ENCODE measurements at places on chromosomes 2 and 18.
A peak's percentile ranks its signal among the peaks of the same experiment; 100 is the strongest.

DNA sequence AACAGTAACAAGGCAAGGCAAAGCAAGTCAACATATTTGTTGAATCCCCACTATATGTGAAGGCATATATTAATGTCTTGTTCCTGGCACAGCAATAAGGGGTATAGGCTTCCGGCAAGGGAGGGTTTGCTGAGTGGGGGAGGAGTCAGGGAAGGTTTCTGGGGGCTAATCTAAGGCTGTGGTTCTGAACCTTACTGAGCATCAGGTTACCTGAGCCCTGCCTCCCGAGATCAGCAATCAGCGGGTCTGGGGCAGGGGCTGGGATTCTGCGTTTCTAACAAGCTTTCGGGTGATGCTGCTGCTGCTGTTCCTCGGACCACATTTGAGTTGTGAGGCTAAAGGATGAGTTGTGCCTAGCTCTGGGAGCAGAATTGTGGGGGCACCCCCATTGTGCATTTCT is 401.7 kb upstream of the SPRED2 start:
- DNase-seq: no peak

GRCh38 chr2:231041061-231041689 is 3.9 kb downstream of the C2orf72 start:
- no peak for DNase-seq

DNA sequence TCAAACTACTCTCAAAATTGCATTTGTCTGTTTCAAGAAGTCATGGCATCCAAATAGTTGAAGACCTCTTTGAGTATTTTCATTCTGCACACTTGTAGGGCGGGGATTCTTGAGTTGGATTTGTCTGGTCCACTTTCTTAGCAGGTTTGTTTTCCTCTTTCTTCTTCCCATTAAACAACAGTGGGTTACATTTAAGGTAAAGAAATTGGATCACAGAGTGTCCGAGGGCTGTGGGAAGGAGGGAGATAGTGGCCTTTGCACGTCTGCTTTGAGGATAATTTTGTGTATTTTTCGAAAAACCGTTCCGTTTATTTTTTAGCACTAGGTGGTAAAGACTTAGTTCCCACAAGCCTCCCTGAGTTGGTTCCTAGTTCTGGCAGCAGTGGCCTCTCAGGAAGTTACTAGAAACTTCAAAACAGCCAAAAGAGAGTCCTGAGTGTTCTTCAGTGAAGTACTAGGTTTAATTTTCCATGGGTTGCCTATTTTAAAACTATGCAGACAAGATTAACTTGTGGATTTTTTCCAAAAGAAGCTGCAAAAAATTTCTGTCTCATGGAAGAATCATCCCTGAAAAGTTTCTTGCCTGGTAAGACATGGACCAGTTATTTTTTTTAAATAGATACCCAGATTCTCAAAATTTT is 107.9 kb downstream of the CDC42EP3 start:
- no peak for DNase-seq

- DNase-seq: no peak
These were observed 83.7 kb upstream of the UBXN4 start for GRCh38 chr2:135657806-135658582.

DNA sequence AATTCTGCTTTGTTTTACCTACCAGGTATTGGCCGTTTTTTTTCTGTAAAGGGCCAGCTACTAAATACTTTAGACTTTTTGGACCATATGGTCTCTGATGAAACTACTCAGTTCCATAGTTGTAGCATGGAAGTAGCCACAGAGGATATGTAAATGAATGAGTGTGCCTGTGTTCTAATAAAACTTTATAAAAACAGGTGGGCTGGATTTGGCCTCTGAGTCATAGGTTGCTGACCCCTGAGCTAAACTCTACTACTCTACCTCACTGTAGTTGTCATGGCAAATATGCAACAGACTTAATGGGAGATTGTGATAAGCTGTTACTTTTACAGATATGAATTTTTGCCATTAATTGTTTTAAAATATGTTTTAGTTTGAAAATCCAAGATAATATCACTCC is 19.7 kb downstream of the CLIP4 start:
- no peak for DNase-seq

DNA sequence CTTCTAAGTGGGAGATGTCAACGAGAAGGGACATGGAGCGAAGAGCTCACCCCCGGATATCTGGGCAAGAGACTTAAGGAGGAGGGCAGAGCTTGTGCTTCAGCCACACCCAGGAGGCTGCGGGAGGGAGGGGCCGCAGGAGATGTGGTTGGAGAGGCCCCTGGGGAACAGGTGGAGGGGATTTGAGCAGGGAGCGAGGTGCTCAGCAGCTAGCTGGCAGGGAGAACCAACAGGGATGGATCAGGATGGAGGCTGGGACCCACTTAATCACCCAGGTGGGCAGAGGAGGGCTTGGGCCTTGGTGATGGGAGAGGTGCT is 78.3 kb downstream of the MBP start:
- no peak for DNase-seq

GRCh38 chr2:155643056-155643775 is 689.3 kb downstream of the NR4A2 start:
- DNase-seq: no peak

GRCh38 chr2:136183097-136183496 is 65.1 kb upstream of the CXCR4 start:
- no peak for DNase-seq

DNA sequence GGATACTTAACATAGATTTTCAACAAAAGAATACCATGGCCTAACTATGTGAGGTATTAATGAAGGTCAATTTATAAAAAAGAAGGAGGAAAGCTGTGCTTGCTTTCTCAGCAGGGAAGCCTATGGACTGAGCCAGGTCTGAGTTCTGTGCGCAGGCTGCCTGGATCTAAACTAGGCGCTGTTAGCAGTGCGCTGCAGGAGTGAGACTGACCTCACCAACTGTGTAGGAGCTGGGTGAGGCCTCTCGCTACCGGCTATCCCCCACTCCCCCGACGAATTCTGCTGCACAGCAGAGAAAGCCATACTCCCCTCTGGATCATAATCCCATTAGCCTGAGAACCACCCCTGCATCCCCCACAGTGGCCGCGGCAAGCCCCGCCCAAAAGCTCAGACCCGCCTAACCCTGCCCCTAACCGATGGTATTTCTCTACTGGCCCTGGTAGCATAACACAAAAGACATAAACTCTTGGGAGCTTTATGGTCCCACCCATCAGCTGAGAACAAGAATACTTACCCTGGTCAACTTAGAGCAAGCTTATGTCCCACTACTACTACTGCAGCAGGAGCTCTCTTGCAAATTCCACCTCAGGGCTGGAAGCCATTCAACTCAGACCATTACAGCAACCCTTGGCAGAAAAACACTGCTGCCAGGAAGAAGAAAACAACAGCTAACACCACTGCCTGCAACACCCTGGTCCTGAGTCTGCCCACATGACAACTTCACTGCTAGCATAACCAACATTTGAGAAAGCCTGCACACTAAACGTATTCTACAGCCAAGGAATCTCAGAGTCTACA is 28.0 kb downstream of the SULT1C2 start:
- DNase-seq: peak; percentile 24

- no peak for DNase-seq
These were observed 109.9 kb upstream of the CRIM1 start for GRCh38 chr2:36245651-36246050.

- no peak for DNase-seq
These were observed 17.7 kb upstream of the ERBB4 start for GRCh38 chr2:212556296-212556695.

DNA sequence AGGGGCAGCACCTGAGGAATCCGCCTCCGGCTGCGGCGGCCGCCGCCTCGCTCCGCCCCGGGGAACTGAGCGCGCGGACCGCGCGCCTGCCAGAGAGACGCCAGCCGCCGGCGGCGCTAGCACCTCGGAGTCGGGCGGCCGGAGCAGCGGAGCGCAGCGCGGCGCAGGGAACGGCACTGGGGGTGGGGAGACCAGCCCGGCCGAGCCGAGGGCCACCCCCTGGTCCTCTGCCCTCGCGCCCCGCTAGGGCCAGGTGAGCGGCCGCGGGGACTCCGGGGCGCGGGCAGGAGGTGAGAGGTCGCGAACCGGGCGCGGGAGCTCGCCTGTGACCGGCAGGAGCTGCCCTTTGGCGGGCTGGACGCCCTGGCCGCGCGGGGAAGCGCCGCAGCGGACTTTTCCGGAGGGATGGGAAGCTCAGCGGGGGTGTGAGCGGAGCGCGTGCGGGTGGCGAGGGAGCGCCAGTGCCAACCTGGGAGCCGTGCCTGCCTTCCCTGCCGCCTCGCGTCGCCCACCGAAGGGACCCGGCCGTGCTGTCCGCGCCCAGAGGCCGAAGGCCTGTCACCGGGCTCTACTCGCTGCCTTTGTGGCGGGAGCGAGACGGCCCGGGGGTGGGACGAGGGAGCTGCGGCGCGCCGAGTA is at the start of gene GREB1L:
TSS of gene GREB1L (plus strand) at position 92 of the 639 bp plus-strand sequence. CDS start 141,287 bp downstream, outside the sequence.
- peak; percentile 74 for DNase-seq

DNA sequence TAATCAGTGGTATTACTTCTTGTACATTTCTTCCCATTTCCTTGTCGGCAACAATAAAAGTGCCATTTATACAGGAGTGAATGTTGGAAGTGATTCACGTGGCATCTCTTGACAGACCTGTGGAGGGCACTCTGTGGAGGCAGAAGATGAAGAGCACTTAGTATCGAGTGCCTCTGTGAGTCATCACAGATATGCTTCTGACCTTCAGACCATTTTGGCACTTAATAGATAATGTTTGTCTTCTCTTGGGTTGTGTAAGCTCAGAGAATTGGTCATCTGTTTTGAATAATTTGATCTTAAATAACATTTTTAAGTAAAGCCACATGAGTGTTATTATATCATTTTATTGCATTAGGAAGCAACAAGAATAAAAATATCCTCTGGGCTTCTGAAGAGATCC is 305.5 kb downstream of the PTPRM start:
- no peak for DNase-seq

GRCh38 chr18:79326413-79327198 is 69.1 kb upstream of the NFATC1 start:
- DNase-seq: no peak

- DNase-seq: no peak
These were observed 152.2 kb downstream of the SMAD7 start for GRCh38 chr18:48798334-48799245.

DNA sequence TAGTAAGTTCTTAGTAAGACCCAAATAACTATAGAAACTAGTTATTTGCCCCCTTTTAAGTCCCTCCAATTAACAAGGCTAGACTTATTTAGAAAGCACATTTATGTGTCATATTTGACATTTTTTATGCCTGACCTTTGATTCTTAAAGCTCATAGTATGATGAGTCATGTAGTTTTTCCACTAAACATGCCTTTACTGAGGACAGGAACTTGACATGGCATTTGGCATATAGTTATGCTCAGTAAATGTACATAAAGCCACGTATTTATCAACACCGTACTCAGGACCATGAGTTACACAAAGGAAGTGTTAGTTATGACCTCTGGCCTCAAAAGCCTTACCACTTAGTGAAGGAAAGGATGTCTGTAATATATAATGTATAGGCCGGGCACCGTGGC is 78.9 kb downstream of the GNAL start:
- DNase-seq: no peak

DNA sequence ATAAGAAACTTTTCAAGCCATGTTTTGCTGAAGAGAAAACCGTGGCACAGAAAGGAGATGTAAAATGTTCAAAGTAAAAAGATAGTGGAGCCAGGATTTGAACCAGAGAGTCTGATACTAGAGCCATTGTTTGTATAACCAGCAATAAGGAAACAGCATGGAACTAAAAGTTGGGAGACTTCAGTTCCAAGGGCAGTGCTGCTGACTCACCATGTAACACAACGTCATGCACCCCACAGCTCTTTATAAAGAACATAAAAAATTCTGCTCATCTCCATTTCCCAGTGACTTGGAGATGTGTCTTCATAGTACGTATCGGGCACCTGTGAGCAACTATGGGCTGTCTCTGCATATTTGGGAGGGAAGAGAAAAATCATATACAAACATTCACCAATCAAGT is 353.0 kb upstream of the PIK3C3 start:
- no peak for DNase-seq

- no peak for DNase-seq
These were observed 68.1 kb downstream of the OLA1 start for GRCh38 chr2:174180165-174180724.

DNA sequence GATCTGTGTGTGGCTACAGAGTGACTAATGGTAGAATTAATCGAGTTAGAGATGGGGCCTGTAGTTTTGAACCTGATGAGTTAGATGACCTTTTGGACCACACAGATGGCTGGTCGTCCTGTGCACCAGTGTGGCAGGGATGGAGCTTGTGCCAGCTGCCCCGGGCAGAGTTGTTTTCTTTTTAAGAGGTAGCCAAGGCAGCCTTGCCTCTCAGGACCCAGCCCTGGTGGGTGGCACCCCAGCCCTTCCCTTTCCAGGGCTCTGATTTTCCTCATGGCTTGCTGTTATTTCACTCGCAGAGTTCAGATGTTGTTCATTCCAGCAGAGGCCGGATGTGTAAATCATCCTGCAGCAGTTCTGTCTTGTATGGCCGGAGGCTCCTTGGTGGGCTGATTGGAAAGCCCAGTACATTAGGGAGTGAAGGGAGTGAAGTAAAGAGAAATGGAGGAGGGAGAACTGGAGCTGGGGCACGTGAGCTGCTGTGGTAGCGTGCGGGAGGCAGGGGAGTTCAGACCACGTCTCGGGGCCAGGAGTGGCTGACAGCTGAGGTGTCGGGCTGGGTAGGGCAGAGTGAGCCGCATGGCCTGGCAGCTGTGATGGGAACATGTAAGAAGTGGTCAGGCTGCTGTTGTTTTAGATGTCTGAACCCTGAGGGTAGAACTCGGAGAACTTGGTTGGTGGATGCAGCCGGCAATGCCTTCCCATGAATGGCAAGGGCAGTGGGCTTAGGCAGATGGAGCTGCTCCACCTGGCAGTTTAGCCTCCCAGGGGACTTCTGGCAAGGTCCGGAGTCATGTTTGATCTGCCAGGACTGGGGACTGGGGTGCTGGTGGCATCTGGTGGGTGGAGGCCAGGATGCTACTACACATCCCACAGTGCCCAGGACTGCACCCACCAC is 28.8 kb downstream of the ASAP2 start:
- peak; percentile 60 for DNase-seq

DNA sequence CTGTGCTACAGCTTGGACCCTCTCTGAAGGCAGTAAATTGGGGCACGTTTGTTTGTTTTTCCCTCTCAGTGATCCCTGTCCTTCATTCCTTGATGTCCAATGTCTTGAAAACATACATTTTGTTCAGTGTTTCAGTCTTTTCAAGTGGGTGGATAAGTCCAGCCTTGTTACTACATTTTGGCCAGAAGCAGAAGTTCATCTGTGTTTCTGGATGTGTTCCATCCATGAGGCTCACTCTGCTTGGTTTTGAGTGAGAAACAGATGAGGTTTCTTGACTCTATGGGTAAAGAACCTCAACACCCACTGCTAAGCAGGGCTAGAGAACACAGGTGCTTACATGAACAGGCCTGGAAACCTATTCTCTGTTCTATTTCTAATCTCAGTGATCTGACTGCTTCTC is 74.5 kb upstream of the RFX8 start:
- DNase-seq: no peak

GRCh38 chr2:158313734-158314133 is 142.8 kb downstream of the CCDC148 start:
- peak; percentile 40 for DNase-seq

Measured in lung (tissue), 17 donors.